ENCODE measurements at places on chromosomes 16 and 17. TPM values are rescaled to one million over a fixed set of nuclear protein-coding genes. Genes with fewer than 3 reads are reported as not detected.

- no peak for DNase-seq
Observed at GRCh38 chr16:73737637-73738036, 559.0 kb upstream of the PSMD7 start.

- no peak for DNase-seq
Observed at GRCh38 chr16:87954361-87954760, 3.1 kb downstream of the BANP start.

DNA sequence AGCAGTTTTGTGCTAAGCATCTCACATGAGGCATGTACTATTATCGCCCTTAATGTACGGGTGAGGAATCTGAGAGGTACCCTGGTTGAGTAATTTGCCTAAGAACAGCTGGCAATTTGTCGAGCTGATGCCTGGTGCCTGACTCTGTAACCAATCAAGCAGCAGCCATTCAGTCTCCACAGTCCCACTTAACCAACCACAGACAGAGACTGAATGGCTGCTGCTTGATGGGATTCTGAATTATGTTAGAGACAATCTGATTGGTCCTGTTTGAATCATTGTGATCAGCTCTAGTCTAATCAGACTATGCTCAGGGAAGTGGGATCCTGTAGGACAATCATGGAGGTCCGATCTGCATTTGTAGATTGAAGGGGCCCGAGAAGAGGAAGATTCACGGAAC, 447.0 kb downstream of the SHISA9 start:
- DNase-seq, result no peak

DNA sequence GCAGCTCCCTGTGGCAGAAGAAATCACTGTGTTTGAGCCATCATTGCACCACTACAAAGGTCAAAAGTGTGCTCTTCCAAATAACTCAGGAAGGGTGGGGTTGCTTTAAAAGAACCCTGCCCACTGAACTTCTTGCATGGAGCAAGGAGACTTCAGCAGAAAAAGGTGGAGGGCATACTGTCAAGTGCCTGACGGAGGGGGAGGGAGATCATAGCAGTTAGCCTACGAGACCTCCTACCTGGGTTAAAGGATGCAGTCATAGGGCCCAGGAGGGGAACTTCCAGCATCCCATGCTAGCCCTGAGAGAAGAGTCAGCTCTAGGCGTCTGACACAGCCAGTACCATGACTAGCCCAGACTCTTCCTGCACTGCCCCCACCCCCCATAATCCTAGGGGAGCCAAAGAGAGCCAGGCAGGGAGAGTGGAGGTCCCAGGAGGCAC, 45.3 kb upstream of the MSI2 start:
- no peak for DNase-seq

- no peak for DNase-seq
Observed at GRCh38 chr17:40122136-40122998, 596 bp downstream of the MSL1 start.

GRCh38 chr16:27401768-27402568, at the start of gene IL21R:
IL21R (plus strand) TSS chr16:27402174; CDS start chr16:27430072, 27,898 bp downstream.
- DNase-seq, result peak; percentile 63

DNA sequence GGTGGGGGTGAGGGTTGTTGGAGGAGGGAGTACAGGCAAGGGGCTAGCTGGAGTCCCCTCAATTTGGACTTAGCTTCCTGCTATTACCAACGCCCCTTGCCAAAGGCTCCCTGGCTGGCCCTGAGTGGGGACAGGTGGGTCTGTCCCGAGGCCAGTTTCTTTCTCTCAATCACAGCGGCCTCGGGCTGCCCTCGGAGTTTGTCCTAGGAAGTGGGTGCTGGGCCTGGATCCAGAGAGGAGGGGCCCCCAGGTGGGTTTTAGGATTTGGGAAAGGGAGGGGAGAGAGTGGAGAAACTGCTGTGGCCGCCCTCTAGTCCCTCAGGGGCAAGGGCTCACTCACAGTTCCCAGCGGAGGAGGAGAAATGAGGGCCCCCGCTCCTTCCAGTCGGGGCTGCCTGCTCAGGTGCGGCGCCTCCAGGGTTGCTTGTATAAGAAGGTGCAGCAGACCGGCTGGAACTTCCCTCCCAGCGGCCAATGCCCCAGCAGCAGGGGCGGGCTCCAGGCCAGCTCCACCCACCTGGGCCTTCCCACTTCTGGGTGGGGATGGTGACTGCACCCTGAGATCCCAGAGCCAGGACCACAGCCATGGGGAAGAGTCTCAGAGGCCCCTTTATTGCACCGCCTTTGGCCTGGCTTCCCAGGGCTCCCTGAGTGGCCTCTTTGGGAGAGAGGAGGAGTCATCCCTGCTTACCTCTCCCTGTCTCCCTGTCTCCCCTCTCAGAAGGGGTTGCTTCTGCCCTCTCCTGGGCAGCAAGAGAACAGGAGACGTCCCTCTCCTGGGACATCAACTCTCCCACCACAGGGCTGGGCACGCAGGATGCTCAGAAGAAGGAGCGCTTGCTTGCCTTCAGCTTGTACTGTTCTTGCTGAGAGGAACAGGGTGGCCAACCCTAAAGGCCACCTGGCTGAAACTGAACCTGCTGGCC, 112.0 kb upstream of the SMURF2 start:
- no peak for DNase-seq

DNA sequence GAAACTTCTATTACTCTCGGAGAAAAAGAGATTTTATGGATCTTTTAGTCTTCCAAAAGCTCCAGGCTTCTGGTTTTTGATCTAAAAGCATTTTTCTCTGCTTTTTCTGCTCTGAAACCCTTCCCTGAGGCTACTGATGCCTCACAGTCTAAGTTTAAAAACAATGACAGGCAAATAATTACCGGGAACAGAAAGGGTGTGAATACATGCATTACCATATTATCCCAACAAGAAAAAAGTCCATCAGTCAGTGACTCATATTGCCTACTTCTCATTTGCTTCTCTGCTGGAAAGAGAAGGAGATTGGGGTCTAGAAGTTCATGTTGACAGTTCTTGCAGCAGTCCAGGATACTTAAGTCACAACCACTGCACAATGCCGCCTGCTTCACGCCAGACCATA, 482.9 kb upstream of the C16orf82 start:
- no peak for DNase-seq

- peak; percentile 56 for DNase-seq
Observed at GRCh38 chr16:62462971-62463370, 426.7 kb upstream of the CDH8 start.

- no peak for DNase-seq
Observed at GRCh38 chr16:1311738-1312466, 2.5 kb downstream of the UBE2I start.

DNA sequence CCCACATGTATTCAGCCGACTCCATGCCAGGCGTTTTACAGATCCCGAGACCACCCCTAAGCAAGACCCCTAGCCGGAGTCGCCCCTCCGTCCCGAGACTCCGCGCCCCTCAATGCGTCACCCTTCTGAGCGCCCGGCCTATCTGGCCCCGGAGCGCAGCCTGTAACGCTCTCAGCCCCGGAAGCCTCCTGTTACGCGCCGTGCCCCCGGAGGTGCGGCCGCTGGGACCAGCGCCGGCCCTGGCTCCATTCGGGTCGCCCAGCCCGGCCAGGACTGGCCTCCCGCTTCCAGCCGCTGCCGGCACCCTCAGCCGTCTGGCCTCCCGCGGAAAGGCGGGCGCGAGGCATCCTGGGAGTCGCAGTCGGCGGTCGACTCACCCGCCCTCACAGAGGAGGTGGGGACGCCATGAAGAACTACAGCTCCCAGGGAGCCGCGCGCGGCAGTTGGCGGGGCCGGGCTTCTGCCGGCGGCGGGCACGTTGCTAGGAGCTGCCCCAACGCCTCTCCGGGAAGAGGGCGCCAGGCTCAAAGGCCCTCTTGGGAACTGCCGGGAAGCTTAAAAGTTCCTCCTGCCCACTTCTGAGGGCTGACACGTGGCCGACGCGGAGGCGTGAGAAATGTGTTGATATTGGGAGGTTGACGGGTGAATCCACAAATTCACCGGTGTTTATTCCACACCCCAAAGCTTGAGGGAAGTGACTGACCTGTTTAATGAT, at the start of gene FBF1:
Gene FBF1 (minus strand): TSS at position 316 of the 715 bp plus-strand sequence. CDS start 2,893 bp downstream, outside the sequence.
- DNase-seq, result peak; percentile 89

GRCh38 chr16:51268237-51268636, 117.2 kb upstream of the SALL1 start:
- DNase-seq, result no peak

Gene WNT9B
- polyA plus RNA-seq, result not detected

Gene DRG2
- polyA plus RNA-seq, result 27.1 TPM

Gene ATP2A1
- 597 TPM for polyA plus RNA-seq

Gene IL21R
- polyA plus RNA-seq, result 0.46 TPM

Gene AANAT
- polyA plus RNA-seq, result 0.33 TPM

Gene PIK3R6
- 3.4 TPM for polyA plus RNA-seq

Gene TNFRSF17
- not detected for polyA plus RNA-seq

Gene CA10
- 7.3 TPM for polyA plus RNA-seq

Gene FLYWCH2
- polyA plus RNA-seq, result 21.1 TPM

Gene OR2C1
- 0.24 TPM for polyA plus RNA-seq

Gene PRSS21
- polyA plus RNA-seq, result not detected
